Right forelimb (tissue), 1 donor: ENCODE measurements at places on chromosomes 3 and 15.

- DNase-seq: no peak
Observed at GRCh38 chr3:70277304-70277703, 35.1 kb downstream of the MDFIC2 start.

DNA sequence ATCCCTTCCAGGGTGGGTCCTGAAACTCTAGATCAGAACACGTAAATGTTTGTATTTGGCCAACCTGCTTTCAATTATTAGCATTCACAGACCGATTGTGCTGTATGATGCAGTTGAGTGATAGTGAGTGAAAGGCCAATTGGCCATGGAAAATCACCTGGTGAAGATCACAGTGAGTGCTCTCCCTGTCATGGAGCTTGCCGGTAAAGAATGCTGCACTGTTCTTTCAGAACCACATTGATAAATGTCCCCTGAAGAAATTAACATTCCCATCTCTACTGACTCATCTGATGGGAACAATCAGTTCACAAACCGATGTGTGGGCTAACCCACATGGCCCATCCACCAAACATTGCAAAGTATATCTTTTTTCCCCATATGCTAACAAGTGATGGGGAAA, 324.8 kb upstream of the TBL1XR1 start:
- DNase-seq: no peak

GRCh38 chr3:157204880-157205279, 44.9 kb upstream of the CCNL1 start:
- DNase-seq: no peak

- no peak for DNase-seq
Observed at GRCh38 chr15:79682851-79683288, 213.9 kb downstream of the MTHFS start.

DNA sequence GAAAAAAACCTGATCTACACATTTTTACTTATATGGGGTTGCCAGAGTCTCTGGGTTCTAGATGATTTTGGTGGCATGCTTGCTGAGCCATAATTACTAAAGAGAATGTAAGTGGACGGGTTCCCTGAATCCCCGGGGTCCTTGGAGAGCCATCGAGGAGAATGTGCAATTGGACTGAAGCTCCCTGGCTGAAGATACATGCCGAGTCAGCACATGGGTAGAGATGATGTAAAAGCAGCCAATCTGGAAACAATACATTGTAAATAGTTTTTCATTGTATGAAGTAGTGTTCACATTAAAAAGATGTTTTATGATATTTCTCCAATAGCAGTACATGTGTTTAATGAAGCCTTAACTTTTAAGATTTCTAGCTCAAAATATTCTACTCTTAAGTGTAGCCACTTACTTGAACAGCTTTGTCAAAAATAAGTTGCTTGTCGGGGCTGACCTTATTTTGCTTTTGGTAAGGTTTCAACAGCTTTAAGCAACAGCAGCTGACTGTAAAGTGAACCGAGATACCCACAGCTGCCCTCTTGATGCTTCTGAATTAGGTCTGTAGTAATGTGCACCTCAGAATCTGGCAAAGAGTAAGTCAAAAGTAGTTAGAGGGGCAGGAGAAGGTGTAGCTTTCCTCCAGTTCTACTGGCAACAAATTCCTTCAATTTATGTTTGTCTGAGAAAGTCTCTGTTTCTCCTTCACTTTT, 205.7 kb downstream of the PLCL2 start:
- DNase-seq: no peak

GRCh38 chr3:112894258-112894657, 47.6 kb upstream of the CD200R1L start:
- no peak for DNase-seq

- DNase-seq: no peak
Observed at GRCh38 chr15:38876211-38876610, 311.6 kb upstream of the RASGRP1 start.

- no peak for DNase-seq
Observed at GRCh38 chr3:150168698-150169097, 198.0 kb upstream of the PFN2 start.

GRCh38 chr15:50148362-50148963, 29.4 kb upstream of the ATP8B4 start:
- no peak for DNase-seq

GRCh38 chr3:189169728-189170127, 2.0 kb upstream of the TPRG1 start:
- DNase-seq: no peak

- no peak for DNase-seq
Observed at GRCh38 chr3:69510481-69511030, 124.7 kb upstream of the FRMD4B start.

GRCh38 chr15:92117261-92117731, 263.8 kb downstream of the SLCO3A1 start:
- no peak for DNase-seq

DNA sequence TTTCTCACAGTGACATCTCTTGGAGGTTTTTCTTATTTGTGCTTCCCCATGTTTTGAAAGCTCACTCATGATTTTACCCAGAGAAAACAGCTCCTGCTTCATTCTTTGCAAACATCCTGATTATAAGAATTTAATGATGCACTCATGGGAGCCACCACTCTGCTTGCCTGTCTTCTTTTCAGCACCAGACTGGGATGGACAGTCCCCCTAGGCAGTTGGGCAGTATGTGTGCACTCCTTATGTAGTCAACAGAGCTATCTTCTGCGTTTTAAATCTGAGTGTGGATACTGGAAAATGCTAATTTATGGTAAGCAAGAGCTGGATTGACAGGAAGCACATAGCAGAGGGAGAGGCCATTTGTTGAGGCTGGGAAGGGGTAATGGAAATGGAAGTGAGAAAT, 276.1 kb downstream of the AGBL1 start:
- DNase-seq: no peak

DNA sequence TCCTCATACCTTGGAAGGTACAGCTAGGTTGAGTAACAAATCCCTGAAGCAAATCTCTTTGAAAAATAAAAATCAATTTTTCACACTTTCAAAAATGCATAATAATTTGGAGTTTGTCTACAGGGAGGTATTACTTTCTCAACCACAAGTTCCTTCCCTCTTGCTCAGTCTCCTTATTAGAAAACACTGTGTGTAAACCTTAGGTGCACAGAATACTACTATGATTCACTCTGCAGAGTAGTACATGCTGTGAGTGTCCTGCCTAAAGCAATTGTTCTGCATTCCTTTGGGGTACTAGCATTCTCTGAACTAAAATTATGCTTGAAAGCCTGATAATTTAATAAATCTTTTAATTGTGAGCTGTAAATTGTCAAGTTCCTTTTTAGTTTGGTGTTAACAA, 115.9 kb upstream of the EPHA3 start:
- no peak for DNase-seq

GRCh38 chr3:195154111-195154791, 116.7 kb downstream of the XXYLT1 start:
- no peak for DNase-seq

DNA sequence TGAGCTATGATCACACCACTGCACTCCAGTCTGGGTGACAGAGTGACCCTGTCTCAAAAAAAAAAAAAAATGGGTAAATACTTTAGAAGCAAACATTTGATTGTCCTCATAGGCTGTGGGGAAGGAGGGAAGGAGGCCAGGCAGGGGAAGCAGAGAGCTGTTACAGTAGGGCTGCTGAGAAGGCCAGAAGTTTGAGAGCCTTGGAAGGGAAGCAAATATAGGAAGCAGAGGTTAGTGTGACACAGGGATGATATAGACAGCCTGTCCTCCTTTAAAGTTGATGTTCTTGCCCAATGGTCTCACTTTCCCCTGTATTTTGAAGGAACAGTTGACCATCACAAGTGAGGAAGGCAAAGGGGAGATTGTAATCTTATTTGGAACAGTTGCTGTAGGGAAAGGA, 5.3 kb upstream of the ALPK3 start:
- peak; percentile 1 for DNase-seq

DNA sequence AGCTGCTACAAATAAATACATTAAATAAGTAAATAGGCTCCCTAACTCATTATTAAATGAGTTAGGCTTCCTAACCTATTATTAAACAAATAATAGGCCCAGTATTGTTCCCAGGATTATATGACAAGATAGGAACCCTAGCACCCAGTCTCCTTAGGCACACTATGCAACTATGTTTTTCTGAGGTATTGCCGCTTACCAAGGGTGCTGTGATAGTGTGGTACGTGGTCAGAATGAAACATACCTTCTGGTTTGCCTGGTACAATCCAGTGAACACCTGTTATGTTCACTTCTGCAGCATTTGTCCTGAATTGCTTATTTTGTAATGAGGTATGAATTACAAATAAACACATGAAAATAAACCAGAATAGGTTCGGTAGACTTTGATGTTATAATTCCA, 375.6 kb upstream of the GBE1 start:
- no peak for DNase-seq

DNA sequence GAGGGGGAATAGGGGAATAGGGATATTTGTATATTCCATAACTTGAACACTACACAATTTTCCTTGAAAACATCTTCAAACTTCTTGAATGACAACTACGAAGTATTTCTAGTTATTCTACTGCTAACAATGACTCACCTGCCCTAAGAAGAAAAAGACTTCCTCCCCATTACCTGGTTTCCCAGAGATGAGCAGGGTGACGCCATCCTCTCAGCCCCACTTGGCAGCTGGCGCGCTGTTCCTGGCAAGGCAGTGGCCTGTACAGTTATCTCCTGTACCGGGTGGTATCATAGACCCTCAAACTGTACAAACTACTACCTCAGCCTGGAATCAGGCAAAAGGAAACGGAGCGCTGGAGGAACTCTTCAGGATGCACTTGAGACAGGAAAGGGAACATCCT, 10.4 kb downstream of the WDR82 start:
- no peak for DNase-seq

- no peak for DNase-seq
Observed at GRCh38 chr3:171086914-171087313, 60.4 kb upstream of the SLC2A2 start.

- no peak for DNase-seq
Observed at GRCh38 chr3:111762537-111762936, 96.5 kb upstream of the PHLDB2 start.

GRCh38 chr3:57164657-57165573, at the start of gene IL17RD:
IL17RD (minus strand) TSS chr3:57165353; CDS start chr3:57165286, 67 bp downstream.
- peak; percentile 92 for DNase-seq

GRCh38 chr15:81941479-81941878, 104.3 kb downstream of the MEX3B start:
- DNase-seq: no peak

GRCh38 chr15:86644339-86644738, 564.7 kb downstream of the AGBL1 start:
- DNase-seq: no peak

- no peak for DNase-seq
Observed at GRCh38 chr3:13950042-13950441, 70.2 kb upstream of the WNT7A start.

DNA sequence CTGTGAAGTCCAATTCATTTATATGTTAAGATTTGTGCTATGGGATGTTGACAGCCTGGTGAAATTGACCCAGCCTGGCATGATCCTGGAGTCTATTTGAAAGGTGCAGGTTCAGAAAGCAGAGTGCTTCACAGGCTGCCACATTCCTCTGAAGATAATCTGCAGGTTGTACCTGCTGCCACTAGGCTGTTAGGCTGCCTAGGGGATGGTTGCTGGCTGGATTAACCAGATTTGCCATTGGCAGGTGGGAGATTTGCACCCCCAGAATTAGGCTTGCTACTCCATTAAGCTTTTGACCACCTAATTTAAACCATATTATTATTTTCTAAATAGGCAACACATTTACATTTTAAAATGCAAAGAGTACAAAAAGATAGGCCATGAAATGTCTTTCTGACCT, 85.8 kb upstream of the RASGRP1 start:
- DNase-seq: no peak

- DNase-seq: no peak
Observed at GRCh38 chr3:185693985-185694653, 108.0 kb downstream of the SENP2 start.

- DNase-seq: no peak
Observed at GRCh38 chr3:85571835-85572234, 613.0 kb downstream of the CADM2 start.

DNA sequence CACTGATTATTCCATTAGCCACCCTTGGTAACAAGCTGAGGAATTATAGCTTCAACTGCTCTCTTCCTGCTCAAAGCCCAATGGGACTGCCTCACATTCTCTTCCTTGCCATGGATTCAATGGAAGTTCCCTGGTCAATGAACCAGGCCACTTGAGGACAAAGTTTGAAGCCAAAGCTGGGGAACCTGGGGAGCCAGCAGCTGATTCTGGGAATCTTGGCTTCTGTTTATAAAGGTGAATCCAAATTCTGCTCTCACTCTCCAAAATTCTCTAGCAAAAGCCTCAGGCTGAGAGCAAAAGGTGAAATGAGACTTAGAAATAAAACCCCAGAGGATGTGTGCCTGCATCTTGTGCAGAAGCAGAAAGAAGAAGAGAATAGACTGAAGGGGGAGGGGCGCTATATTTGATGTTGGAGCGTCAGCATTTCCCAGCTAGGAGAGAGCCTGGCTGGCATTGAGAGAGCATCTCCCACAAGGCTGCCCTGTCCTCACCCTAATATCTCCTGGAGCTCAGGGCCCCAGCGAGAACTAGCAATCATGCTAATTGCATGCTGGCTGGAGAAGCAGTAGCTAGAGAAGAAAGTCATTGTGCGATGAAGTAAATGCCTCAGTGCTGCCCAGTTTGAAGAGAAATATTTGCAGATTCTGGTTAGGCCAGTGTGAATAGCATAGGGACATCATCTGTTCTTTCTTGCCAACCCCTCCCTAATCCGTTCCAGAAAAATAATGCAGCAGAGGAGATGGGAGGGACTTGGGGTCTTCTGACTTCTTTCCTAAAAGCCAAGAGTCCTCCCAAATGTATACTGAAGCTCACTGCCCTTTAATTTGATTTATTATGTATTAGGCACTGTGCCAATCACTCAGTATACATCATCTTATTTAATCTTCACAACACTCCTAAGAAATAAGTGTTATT, 34.9 kb upstream of the GAP43 start:
- no peak for DNase-seq

DNA sequence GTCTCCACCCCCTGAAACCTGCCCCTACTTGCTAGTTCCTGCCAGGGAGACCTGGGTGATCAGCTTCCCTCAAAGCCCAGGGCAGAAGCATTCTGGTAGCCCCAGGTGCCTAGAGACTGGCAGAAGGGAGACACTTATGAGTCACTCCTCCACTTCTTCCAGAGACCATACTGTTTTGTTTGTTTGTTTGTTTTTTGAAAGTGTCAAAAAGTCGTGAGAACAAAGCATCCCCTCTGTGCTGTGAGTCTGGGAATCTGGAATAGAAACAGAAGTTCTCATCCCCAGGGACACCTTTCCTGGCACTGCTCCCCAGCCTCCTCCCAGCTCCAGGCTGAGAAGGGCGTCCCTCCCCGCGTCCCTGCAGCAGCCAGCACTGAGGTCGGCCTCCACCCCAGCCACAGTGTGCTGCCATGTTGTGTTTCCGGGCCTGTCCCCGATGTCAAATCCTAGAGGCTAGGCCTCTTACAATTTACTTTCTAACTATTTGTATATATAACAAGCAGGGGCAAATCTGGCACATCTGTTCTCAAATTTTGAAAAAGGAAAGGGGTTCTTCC, 573.0 kb downstream of the RBMS3 start:
- no peak for DNase-seq
